ENCODE measurements at places on chromosomes 3 and 15. TPM values are rescaled to one million over a fixed set of nuclear protein-coding genes. Genes with fewer than 3 reads are reported as not detected.

The SRGAP3 gene
- polyA plus RNA-seq, result 7.5 TPM

The VPS8 gene
- polyA plus RNA-seq, result 17.3 TPM

The GLT8D1 gene
- 24.6 TPM for polyA plus RNA-seq

The NEK10 gene
- 0.55 TPM for polyA plus RNA-seq

The ALDH1A2 gene
- not detected for polyA plus RNA-seq

The MAPKBP1 gene
- polyA plus RNA-seq, result 2.7 TPM

The CFAP44 gene
- polyA plus RNA-seq, result 0.39 TPM

The MESP2 gene
- 0.68 TPM for polyA plus RNA-seq

The CCR1 gene
- not detected for polyA plus RNA-seq

The CHRM5 gene
- not detected for polyA plus RNA-seq

The GJD2 gene
- polyA plus RNA-seq, result 0.38 TPM

The UROC1 gene
- polyA plus RNA-seq, result not detected

The GRK7 gene
- not detected for polyA plus RNA-seq

The PLCH1 gene
- 8.1 TPM for polyA plus RNA-seq

The SOX14 gene
- 0.39 TPM for polyA plus RNA-seq

The SI gene
- not detected for polyA plus RNA-seq

The GPD1L gene
- polyA plus RNA-seq, result 2.0 TPM

The AMOTL2 gene
- polyA plus RNA-seq, result 17.9 TPM

The TCTA gene
- 3.9 TPM for polyA plus RNA-seq

The ZNF620 gene
- 14.1 TPM for polyA plus RNA-seq

The BCHE gene
- 0.92 TPM for polyA plus RNA-seq

The C3orf70 gene
- 0.42 TPM for polyA plus RNA-seq

The FRG2C gene
- 0.23 TPM for polyA plus RNA-seq

The VWA5B2 gene
- not detected for polyA plus RNA-seq

The STRC gene
- not detected for polyA plus RNA-seq

The PLA2G4D gene
- 0.15 TPM for polyA plus RNA-seq

The TRH gene
- 0.10 TPM for polyA plus RNA-seq

The ZIC4 gene
- not detected for polyA plus RNA-seq

The HEG1 gene
- polyA plus RNA-seq, result 1.8 TPM

The AP3B2 gene
- 9.8 TPM for polyA plus RNA-seq

The UTS2B gene
- polyA plus RNA-seq, result not detected

The ROBO2 gene
- polyA plus RNA-seq, result 1.1 TPM

Data from GM23338 (cell line).